NCI-H1105 treated with DMSO at 0.1 percent for 48 hours (cell line): ENCODE measurements at places on chromosomes 4 and X.

GRCh38 chr4:23033796-23034195, 341.1 kb downstream of the GBA3 start:
- no peak for DNase-seq

GRCh38 chr4:117986321-117986720, 48.0 kb upstream of the NDST3 start:
- DNase-seq, result no peak

DNA sequence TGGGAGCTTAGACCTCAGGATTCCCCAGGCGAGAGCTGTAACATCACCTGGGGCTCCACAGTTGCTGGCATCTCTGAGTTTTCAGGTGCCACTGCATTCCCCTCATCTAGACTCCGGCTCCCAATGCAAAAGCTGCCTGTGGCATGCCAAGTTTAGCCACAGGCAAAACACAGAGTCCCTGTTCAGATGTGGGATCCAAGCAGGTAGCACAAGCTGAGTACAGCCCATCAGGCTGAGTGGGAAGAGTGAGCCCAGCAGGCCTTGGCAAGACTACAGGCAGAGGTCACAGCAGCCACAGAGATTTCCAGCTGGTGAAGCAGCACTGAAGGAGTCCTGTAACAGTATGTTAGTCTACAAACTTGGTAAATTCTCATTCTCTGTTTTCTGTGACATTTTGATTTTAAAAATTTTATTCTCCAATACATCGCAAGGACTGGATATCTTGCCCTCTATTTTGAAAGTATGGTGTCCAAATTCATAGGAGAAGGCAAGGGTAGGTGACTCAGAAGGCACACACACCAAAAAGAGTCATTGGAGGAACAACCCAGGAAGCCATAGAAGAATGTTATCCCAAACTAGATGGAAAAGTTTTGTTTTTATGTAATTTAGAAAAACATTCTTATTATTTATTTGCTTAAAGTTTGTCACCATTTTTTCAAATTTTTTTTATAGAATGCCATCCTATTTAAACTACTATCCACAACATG, 13.6 kb upstream of the CXCL2 start:
- no peak for DNase-seq

GRCh38 chrX:131818297-131818936, 204.7 kb upstream of the STK26 start:
- DNase-seq, result no peak
